ENCODE measurements at places on chromosomes 11 and 22.
A peak's percentile ranks its signal among the peaks of the same experiment; 100 is the strongest.

- DNase-seq = no peak
Observed at GRCh38 chr11:2300936-2301630, 635 bp downstream of the C11orf21 start.

- no peak for DNase-seq
Observed at GRCh38 chr11:11724994-11725393, 103.2 kb upstream of the GALNT18 start.

DNA sequence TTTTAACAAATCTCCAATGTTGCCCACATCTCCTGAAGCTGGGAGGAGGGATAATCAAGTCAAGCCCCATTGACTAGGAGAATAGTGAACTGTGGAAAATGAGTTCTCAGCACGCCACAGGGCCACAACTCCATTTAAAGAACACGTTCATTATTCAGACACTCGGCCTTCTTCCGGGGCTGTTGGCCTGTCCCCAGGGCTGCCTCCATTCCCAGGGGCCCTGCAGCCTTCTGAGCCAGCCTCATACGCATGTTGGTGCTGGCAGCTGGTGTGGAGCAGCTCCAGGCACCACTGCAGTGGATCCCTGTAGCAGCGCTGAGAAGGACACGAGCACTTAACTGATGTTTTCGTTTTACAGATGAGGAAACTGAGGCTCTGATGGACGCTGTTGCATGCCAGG is 87.5 kb upstream of the RCN1 start:
- DNase-seq = no peak

DNA sequence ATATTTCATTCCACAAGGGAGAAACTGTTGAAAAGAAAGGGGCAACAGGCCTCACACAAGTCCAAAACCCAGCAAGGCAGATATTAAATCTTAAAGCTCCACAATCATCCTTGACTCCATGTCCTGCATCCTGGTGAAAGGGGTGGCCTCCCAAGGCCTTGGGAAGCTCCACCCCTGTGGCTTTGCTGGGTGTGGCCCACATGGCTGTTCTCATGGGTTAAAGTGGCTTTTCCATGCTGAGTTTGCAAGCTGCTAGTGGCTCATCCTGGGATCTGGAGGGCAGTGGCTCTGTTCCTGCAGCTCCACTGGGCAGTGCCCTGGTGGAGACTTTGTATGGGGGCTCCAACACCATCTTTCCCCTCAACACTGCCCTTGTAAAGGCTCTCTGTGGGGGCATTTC is 106.4 kb downstream of the CTNND1 start:
- no peak for DNase-seq

DNA sequence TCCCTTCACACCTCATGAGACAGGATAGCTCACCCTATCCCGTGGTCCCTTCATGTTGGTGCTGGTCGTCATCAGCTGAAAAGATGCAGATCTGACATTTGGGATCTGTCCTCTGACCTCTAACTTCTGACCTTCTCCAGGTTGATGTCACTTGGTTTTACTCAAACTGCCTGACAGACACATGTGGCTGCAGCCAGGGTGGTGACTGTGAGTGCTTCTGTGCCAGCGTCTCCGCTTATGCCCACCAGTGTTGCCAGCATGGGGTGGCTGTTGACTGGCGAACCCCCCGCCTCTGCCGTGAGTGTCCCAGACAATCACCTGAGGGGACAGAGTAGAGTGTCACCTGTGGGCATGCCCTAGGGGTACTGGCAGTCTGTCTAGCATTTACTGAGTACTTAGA is 49.7 kb downstream of the OTOG start:
- DNase-seq = no peak

DNA sequence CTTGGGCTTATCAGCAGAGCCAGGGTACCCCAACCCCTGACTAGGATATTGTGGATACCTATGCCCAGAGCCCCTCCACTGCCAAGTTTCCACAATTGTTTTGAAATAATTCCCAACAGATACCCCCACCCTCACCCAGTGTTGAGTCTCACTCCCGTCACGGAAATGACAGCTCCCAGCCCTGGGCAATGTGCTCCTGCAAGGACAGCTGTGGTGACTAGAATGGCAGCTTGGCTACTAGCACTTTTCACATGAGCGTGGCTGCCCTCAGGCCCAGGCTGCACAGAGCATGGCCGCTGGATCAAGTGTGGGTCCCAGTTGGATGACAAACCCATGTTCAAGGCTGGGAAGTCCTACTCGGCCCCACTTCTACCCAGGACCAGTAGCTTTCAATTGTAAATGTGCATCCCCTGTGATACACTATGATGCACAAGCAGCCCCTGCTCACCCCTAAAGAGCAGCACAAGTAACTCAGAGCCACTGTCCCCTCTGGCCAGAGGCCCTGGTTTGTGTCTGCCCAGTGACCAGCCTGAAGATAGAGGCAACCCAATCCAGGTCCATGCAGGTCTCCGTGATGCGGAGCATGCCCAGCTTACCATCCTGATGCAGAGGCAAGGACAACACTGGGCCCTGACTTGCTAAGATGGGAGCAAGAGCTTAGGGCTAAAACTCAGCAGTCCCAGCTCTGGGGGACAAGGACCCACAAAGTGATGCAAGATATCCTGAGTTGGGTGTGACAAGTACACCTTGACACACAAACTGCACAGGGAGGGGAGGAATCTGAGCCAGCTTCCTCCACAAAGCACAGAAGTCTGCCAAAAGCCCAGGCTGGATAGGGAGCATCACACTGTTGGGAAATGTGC is 13.2 kb downstream of the KCNQ1OT1 start:
- no peak for DNase-seq

- no peak for DNase-seq
Observed at GRCh38 chr22:19728271-19728670, 4.9 kb downstream of the GP1BB start.

DNA sequence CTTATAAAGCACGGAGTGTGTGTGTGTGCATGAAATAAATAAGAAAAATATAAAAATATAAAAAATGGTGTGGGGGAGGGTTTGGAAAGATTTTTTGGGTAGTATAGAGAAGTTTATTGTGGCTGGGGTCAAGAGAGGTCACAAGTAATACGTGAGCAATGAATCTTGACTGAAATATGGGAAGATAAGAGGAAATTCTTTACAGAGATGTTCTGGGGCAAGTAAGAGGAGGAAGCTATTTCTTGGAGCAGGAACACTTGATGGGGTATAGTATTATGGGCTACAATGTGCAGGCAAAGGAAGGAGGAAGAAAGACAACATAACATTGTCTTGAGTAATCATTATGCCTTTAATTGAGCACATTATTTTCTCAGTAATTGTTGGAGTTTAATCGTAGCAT is 2.1 kb downstream of the HBD start:
- no peak for DNase-seq

- DNase-seq = no peak
Observed at GRCh38 chr11:58024601-58025091, 965 bp downstream of the OR9Q1 start.

DNA sequence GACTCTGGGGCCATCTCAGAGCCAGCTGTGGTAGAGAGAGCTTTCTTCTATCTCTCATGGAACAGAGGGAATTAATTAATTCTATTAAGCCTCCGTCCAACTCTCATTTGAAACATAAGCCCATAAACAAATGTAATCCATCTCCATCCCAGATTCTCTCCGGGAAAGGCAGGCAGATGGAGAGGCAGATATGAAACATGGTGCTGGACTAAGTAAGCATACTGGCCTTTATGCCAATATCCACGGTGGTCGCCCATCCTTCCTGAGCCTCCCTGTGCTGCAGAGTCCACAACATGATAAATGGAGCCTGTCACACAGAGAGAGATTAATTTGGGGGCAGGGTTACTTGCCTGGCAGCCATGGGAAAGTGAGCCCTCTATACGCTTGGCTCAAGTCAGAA is 44.8 kb downstream of the PRR5L start:
- no peak for DNase-seq

DNA sequence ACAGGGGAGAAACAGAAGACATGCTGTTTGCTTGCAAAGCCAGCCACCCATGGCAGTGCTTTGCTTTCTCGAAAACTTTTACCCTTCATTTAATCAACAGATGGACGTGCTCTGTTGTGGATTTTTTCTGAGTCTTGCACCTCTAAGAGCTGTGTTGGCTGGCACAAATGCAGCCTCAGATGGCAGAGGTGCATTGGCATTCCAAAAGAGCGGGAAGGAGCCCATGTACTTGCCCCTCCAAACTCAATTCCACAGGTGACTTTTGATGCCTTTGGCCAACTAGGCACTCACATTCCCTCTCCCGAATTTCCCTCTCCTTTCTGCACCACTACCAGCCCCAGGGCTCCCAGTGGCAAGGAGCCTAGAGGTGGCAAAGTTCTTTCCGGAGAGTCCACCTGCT is 1.2 kb downstream of the KIRREL3 start:
- no peak for DNase-seq

DNA sequence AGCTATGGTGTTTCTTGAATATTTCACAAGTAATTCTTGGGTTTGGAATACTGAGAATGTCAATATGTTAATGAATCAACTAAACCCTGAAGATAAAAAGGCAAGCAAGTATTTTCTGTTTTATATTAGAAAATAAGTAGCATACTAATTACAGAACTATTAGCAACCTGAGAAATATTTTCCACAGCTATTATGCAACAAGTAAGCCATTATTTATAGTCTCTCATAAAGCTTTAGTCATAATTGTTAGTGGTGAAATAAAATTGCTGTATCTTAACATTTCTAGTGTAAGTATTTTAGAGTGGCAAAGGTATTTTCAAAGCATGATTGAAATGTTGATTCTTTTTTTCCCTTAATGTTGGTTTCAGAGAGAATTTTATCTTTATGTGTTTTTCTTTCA is 53.3 kb downstream of the FAR1 start:
- no peak for DNase-seq

DNA sequence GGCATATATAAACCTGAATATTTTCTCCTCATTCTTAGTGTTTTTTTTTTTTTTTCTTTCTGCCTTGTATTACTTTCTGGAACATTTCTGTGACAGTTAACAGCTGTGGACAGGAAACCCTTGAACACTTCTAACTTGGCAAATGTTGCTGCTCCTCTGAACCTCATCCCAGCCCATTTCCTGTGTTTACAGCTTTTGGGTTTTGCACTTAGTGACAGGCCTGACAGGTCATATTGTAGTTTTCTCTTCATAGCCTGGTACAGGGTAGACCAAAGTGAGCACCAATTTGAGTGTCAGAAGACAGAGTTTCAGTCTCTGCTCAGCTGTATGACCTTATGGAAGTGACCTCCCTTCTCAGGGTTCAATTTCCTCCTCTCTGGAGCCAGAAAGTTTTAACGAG is 91.6 kb downstream of the STIM1 start:
- DNase-seq = peak; percentile 80

GRCh38 chr11:113204280-113204679 is 110.1 kb upstream of the TTC12 start:
- no peak for DNase-seq

- DNase-seq = no peak
Observed at GRCh38 chr11:93846411-93846810, 4.0 kb downstream of the VSTM5 start.

DNA sequence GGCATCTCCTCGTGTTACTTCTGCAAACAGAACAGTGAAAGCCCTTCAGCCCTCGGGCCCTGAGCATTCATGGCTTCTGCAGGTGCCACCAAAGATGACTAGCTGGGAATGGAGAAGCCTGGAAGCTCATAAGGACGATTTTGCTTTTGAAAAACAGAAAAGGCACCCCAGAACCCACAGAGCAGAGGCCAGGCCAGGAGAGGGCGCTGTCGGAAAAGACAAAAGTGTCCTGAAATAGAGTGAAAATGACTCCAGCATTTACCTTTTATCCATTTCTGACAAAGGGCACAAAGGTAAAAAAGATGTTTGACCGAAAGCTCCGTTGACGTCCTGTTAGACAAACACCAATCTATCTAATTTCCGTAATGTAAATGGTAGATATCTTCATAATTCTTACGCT is 37.6 kb downstream of the ZNF195 start:
- peak; percentile 61 for DNase-seq

DNA sequence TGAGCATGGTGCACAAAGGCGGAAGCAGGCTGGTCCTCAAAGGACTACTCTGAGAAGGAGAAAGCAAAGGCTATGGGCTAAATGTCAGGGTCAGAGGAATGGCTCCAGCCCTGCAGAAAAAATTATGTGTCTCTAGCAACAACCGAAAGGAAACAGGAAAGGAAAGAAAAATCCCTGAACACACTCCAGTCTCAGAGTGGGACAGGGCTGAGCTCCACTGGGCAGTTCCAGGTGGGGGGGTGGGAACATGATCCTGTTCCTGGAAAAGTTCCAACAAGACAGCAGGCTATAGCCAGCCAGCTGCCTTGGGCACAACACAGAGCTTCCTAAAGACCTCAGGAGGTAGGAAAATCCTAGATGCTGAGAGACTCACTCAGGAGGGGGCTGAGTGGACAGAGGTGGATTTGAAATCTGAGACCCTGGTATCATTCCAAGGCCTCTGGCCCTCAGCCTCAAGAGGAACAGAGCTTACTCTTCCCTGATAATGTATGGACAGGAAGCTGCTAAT is 1088.2 kb downstream of the TBC1D22A start:
- DNase-seq = no peak

All from CD4-positive, alpha-beta T cell treated with Interleukin-15 for 4 hours (primary cell).